Adipocyte (in vitro differentiated cells): ENCODE measurements at places on chromosomes 13 and 19.

DNA sequence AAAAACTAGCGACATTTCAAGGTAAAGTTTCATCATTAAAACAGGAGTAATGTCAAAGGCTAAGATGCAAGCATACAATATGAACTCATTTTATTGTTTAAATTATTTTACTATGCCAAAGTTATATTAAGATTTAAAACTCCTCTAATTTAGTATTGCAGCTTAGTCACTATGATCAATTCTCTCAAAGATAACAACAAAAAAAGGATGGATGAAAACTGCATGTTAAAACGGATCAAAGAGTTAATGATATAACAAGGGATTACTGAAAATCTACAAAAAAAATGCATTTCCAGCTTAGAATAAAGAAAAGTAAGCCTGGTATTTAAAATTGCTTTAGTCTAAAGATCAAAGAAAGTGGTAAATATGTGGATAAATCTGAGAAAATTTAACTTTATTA, 587.8 kb upstream of the PCDH20 start:
- no peak for DNase-seq

- DNase-seq, result no peak
Measured at GRCh38 chr13:51101636-51102235, 9.3 kb downstream of the C13orf42 start.

DNA sequence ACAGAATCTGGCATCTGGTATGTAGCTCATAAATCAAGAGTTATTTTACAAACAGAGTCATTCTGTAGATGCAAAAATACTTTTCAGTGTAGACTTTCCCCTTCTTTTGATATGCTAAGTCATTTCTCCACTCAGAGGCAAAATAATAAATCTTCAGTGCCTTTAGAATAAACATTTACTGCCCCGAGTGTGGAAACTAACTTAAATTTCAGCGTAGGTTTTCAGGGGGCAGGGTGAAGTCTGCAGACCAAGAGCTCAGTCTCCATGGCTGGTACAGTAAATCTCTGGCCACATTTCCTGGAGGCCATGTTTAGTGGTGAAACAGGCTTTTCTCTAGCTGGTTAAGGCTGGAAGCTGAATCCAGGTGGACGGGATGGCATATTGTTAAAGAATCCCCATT, 13.1 kb upstream of the ADPRHL1 start:
- DNase-seq, result no peak

DNA sequence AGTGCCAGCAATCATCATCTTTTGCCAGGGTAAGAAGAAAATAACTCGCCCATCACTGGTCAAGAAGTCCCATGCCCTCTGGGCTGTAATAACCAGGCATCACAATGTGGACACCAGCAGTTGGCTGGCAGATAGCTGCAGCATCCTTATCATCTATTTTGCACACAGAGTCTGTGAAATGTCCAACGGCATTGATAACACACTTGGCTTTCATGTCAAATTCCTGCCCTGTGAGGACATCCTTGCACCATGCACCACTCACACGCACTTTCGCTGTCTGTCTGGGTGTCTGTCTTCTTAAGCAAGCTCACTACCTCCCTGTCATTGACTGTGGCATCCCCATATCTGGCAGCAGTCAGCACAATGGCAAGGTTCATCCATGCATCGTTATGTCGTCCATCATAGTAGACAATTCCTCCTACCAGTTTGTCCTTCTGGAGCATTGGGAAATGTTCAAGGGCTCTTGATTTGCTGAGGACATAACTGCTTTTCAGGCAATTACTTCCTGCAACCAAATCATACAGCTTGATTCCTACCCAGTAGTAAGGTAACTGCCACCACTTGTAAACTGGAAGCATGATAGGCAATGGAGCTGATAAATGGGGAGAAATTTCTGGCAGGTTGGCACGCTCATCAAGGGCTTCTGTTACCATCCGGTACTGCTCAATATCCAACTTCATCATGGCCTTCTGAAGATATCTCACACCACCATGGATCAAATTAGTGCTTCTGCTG, 6.8 kb upstream of the ZSCAN5A start:
- DNase-seq, result no peak

DNA sequence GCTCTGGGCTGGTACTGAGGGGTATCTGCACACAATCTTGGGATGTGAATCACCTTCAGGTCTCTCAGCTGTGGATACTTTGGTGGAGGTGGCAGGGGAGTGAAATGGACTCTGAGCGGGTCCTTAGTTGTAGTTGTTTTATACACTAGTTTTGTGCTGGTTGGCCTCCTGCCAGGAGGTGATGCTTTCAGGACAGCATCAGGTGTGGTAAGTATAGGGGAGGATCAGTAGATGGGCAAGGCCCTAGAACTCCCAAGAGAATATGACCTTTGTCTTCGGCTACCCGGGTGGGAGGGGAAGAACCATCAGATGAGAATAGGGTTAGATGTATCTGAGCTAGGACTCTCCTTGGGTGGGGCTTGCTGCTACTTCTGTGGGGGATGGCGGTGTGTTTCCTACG, 2284.3 kb upstream of the PCDH20 start:
- no peak for DNase-seq

DNA sequence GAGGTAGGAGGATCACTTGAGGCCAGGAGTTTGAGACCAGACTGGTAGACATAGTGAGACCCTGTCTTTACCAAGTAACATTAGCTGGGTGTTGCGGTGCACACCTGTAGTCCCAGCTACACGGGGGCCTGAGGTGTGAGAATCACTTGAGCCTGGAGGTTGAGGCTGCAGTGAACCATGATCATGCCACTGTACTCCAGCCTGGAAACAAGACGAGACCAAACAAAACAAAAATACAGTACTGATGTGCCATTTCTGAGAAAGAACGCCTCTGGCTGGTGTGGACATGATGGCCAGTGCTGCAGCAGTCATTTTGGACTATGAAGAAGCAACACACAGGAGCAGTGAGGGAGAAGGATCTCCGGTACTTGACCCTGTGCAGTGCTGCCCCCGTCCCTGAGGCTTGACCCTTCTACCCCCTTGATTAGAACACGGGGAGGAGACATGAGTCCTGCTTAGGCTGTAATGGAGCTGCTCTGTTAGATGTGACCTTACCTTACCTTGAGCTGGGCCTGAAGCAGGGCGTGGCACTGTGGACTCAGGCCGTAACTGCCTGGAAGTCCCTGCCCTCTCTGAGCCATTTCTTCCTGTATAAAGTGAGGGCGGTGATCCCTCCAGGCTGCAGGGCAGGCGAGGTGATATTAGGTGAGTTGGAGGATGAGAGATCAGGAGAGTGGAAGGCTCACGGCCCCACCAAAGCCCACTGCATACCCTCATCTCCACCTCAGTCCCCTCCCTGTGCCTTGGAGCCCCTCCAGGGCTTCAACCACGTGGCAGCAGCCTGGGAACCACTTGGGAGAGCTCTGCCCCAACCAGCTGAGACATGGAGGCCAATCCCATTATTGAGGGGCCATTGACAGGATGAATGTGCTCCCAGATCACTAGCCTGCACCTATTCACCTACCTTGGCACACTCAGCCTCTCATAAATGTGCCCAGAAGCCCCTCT, 5.9 kb downstream of the RPL18A start:
- no peak for DNase-seq

GRCh38 chr19:49213791-49214190, 56.2 kb downstream of the TRPM4 start:
- no peak for DNase-seq

- peak; percentile 64 for DNase-seq
Measured at GRCh38 chr19:50658441-50659317, 9.4 kb downstream of the C19orf81 start.

GRCh38 chr13:36766295-36766694, 52.7 kb upstream of the RFXAP start:
- peak; percentile 9 for DNase-seq

DNA sequence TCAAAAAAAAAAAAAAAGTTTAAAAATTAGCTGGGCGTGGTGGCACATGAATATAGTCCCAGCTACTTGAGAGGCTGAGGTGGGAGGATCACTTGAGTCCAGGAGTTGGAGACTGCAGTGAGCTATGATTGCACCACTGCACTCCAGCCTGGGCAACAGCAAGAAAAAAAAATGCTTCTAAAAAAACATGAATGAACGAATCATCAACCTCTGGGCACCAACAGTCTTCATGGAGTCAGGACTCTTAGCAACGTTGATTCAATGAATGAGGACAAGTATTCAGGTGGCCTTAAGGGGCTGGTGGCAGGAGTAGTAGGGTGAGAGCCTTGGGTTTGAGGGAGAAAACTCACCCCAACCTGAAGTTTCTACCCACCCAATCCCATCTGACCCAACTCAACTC, 20.6 kb upstream of the OLFM2 start:
- DNase-seq, result peak; percentile 34

- peak; percentile 28 for DNase-seq
Measured at GRCh38 chr13:26923824-26924605, 163.4 kb upstream of the GPR12 start.

DNA sequence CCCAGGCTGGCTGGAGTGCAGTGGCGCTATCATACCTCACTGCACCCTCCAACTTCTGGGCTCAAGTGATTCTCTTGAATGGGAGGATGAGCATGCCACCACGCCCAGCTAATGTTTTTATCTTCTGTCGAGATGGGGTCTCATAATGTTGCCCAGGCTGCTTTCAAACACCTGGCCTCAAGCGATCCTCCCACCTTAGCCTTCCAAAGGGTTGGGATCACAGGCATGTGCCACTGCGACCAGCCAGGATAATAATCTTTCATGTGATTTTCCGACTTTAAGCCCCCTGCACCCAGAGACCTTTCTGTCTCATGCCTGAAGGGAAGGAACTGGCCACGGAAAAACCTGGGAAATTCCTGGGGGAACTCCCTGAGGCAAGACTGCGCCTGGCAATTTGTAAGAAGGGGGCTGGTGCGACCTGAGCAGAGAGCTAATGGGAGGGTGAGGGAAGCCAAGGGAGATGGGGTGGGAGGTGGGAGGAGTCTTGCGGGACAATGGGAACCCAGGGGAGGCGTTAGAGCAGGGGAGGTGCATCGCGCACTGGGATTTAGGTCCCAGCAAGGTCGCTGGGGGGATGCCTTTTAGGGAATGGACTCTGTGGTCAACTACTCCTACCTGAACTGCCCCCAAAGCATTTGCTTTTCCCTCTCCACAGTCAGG, 1.2 kb upstream of the CCDC124 start:
- no peak for DNase-seq
